ENCODE measurements at places on chromosomes 11 and 22. TPM values are rescaled to one million over a fixed set of nuclear protein-coding genes. Genes with fewer than 3 reads are reported as not detected.

The MUC2 gene
- total RNA-seq, result not detected

The GPR83 gene
- total RNA-seq, result 0.09 TPM

The OR8G5 gene
- total RNA-seq, result not detected

The TRIM29 gene
- total RNA-seq, result 0.40 TPM

The NLRX1 gene
- 10.2 TPM for total RNA-seq

The ACR gene
- total RNA-seq, result 0.09 TPM

The XKR3 gene
- not detected for total RNA-seq

The P2RY2 gene
- total RNA-seq, result 0.84 TPM

The SPTBN2 gene
- total RNA-seq, result 13.3 TPM

The WNT7B gene
- 0.04 TPM for total RNA-seq

The LRRC74B gene
- 0.09 TPM for total RNA-seq

The DHCR7 gene
- total RNA-seq, result 5.7 TPM

The KRTAP5-7 gene
- not detected for total RNA-seq

The FOLH1 gene
- 1.3 TPM for total RNA-seq

The PANX3 gene
- 0.04 TPM for total RNA-seq

The HTR3B gene
- total RNA-seq, result not detected

The CCDC73 gene
- total RNA-seq, result not detected

The MYO7A gene
- total RNA-seq, result 3.8 TPM

The FZD4 gene
- 40.5 TPM for total RNA-seq

The GLB1L2 gene
- total RNA-seq, result 0.31 TPM

The CCDC87 gene
- total RNA-seq, result 0.09 TPM

The CD6 gene
- total RNA-seq, result 0.18 TPM

The ATP5MG gene
- total RNA-seq, result 256 TPM

The TMPRSS6 gene
- not detected for total RNA-seq

The SLN gene
- 2,631 TPM for total RNA-seq

The CLDN5 gene
- 50.8 TPM for total RNA-seq

The OR51G1 gene
- total RNA-seq, result not detected

The OR51B4 gene
- 0.09 TPM for total RNA-seq

The ARFIP2 gene
- 29.7 TPM for total RNA-seq

The GDPD4 gene
- 0.13 TPM for total RNA-seq

The TRAF6 gene
- 14.9 TPM for total RNA-seq

The TH gene
- total RNA-seq, result 0.58 TPM

The MS4A4E gene
- 0.18 TPM for total RNA-seq

The KCNK7 gene
- 0.31 TPM for total RNA-seq

The PRG3 gene
- total RNA-seq, result 0.22 TPM

The PKDREJ gene
- total RNA-seq, result 0.04 TPM

The GTSE1 gene
- total RNA-seq, result 4.4 TPM

The AMBRA1 gene
- 15.8 TPM for total RNA-seq

The CD3E gene
- 0.13 TPM for total RNA-seq

The KCNE3 gene
- total RNA-seq, result 2.4 TPM

The TSPO gene
- 126 TPM for total RNA-seq

The UPK3A gene
- not detected for total RNA-seq

The CADM1 gene
- 37.1 TPM for total RNA-seq

The OR8H1 gene
- not detected for total RNA-seq

The RAG2 gene
- 0.09 TPM for total RNA-seq

The CABP4 gene
- total RNA-seq, result 0.66 TPM

The SLCO2B1 gene
- 8.2 TPM for total RNA-seq

The RBMXL2 gene
- total RNA-seq, result 0.04 TPM

The BBOX1 gene
- 0.18 TPM for total RNA-seq

The P4HA3 gene
- total RNA-seq, result 3.0 TPM

The PRRG4 gene
- total RNA-seq, result 0.09 TPM

The RFPL3 gene
- total RNA-seq, result not detected

The UCP3 gene
- total RNA-seq, result 2.0 TPM

The THY1 gene
- 161 TPM for total RNA-seq

The MMP13 gene
- total RNA-seq, result 0.04 TPM

The RHOG gene
- total RNA-seq, result 7.4 TPM
